ENCODE measurements at places on chromosomes 16 and 17. TPM values are rescaled to one million over a fixed set of nuclear protein-coding genes. Genes with fewer than 3 reads are reported as not detected.

Gene TEX14
- total RNA-seq, result not detected

Gene SPHK1
- total RNA-seq, result 51.0 TPM

Gene KRTAP9-4
- not detected for total RNA-seq

Gene NPIPA2
- not detected for total RNA-seq

Gene METTL23
- total RNA-seq, result 23.8 TPM

Gene CHST4
- total RNA-seq, result not detected

Gene SCIMP
- total RNA-seq, result not detected

Gene KRT32
- total RNA-seq, result not detected

Gene CENPN
- total RNA-seq, result 6.8 TPM

Gene ZNF205
- 11.3 TPM for total RNA-seq

Gene UMOD
- not detected for total RNA-seq

Gene PRKCB
- 0.15 TPM for total RNA-seq

Gene TP53TG3B
- total RNA-seq, result not detected

Gene CHTF18
- 2.0 TPM for total RNA-seq

Gene SHISA9
- not detected for total RNA-seq

Gene KIF18B
- 1.00 TPM for total RNA-seq

All from cardiac ventricle fibroblast (primary cell).